ENCODE measurements at places on chromosomes 7 and 10.

DNA sequence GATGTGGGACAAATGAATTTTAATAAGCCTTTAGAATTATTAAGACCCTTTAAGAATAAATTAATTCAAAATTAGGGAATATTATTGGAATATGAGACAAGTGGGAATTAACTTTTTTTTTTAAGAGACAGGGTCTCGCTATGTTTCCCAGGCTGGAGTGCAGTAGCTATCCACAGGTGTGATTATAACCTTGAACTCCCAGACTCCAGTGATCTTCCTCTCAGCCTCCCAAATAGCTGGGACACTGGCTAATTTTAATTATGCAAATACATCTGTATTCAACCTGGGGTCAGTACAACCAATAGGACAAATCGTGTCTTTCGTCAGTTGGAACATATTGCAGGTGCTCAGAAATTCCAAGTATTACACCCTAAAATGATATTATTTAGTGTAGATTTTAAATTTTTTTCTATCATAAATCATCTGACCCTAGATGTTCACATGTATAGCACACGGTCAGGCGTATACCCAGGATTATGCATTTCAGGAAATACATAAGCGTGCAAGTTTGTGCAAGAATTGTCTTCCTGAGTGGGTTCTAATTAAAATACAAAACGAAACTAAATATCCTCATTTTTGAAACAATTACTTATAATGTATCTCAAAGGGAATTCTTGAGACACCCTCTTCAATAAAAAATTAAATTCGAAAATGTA, 1.2 kb downstream of the NT5C3A start:
- DNase-seq = no peak

GRCh38 chr10:102262744-102263370, 17.5 kb downstream of the GBF1 start:
- DNase-seq = no peak

- DNase-seq = no peak
These were observed 1.1 kb upstream of the TNPO3 start for GRCh38 chr7:129055861-129056464.

- peak; percentile 6 for DNase-seq
These were observed 174.9 kb upstream of the NRP1 start for GRCh38 chr10:33509231-33509831.

GRCh38 chr7:30505174-30505697, 607 bp upstream of the GGCT start:
- DNase-seq = no peak

DNA sequence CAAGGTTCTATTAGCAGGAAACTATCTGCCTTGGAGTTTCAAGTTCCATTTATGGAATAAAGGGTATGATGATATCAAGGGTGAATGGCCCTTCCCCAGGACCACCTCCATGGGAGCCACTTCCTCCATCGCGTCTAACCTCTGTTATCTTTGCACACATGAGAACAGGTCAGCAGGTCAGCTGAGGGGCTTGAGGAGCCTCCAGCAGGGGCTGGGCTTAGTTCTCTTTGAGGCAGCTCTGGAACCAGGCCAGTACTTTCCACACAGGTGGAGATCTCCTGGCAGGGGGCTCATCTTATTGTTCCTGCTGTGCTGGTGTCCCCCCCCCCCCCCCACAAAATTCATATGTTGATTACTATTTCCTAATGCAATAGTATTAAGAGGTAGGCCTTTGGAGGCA, 472.2 kb upstream of the ZMIZ1 start:
- DNase-seq = no peak

- DNase-seq = no peak
These were observed 29.8 kb downstream of the CDHR3 start for GRCh38 chr7:105992905-105993304.

- DNase-seq = no peak
These were observed 1.6 kb upstream of the GPRIN2 start for GRCh38 chr10:46558122-46558391.

DNA sequence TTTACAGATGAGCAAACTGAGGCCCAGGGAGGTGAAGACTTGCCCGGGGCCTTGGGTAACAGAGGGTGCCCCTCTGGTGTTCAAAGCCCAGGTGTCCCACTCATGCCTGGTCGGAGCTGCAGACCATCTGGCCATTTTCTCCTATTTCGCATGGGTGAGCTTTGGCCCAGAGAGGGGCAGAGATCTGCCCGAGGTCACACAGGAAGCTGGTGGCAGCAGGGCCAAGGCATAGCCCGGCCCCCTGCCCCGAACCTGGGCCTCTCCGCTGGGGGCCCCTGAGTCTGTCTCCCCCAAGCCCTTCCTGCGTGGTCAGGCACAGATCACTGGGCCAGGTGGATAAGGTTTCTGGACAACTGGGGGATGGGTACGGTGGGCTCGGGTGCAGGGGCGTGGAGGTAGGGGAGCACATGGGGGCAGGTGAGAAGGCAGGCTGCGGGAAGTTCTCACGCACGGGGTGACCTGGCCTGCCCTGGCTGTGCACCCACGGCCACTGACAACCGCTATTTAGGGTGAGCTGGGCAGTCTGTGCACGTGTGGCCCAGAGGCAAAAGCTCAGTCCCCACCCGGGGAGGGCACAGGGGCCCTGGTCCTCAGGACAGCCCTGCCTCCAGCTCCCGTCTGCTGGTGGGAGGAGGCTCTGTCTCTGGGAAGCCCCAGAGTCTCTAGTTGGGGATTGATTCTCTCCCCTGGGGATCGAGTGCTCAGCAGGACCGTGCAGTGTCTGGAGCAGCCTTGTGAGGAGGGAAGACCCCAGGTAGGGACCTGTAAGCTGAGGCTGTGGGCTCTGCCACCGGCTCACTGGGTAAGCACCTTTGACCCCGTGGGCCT, 68.6 kb downstream of the UNCX start:
- no peak for DNase-seq

DNA sequence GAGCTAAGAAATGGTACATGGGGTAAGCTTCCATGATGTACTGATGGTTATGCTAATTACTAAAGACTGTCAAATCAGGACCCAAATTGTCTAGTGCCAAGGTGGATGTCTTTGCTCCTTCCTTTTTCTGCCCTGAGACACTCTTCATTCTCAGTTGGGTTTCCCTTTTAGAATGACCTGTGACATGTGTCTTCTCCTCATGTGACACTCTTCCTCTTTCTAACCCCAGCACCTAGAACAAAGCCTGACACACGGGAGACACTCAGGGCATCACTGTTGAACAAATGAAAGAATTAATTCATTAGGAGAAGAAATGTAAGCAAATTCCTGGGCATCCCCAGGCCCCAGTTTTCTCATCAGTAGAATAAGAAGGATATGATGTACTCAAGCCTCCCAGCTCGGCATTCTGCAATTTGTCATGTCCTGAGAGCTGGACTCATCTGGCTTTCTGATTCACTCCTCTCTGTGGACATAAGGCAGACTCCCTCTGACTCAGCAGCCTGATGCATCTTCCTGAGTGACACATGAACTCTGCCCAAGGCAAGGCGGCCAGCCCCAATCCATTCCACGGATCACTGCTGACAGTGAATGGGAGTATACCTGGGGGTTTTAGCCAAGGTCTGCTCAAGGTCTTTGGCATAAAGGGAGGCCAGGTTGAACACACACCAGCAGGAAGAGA, 473.8 kb downstream of the KCNMA1 start:
- DNase-seq = peak; percentile 79

DNA sequence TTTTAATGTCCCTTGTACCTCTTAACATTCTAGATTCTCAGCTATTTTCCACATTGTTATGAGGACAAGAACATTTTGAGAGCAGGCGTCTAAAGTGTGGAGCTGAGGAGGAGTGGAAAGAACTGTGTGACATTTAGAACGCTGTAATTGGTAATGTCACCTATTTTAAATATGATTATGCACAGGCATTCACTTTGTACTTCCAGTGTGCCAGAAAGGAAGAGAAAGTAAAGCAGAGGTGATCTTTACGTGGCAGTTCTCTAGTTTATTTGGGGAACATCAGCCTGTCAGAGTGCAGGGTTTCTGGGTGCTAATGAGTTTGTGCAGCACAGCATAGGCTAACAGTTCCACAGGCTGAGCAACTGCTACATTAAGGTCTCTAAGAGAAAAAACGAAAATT, 498.4 kb upstream of the POM121L12 start:
- no peak for DNase-seq

- no peak for DNase-seq
These were observed 561 bp downstream of the SHTN1 start for GRCh38 chr10:117004227-117005025.

DNA sequence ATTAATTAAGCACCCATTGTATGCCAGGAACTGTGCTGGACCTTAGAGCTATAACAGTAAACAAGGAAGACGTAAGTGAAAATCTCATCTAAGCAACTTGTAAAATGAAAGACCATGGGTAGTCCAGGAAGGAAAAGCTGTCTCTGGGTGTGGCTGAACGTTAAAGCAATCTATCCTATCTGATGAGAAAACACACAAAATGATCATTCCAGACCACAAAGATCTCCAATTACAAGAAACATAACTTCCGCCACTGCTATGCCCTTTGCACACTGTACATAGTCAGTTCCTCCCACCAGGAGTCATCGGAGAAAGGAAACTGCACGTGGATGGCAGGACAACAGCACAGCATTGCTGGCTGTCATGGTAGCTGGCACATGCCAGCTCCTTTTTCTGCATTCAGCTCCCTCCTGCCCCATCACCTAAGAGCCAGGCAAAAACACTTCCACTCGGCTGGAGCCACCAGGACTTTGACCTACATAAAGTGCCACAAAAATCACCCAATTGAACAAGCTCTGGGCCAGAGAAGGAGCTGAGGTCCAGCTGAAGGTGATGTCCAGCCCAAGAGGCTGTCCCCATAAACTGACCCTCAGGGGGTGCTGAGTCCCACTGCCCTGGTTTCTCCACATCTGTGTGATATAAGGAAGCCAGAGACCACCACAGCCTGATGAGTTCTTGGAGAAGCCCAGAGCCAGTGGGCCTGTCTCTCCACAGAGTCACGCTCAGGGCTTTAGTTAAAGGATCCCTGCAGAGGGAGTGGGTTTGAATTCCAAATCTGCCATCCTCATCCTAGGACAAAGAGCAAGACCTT, 56.4 kb downstream of the STEAP1B start:
- no peak for DNase-seq

GRCh38 chr7:35450456-35451214, 196.7 kb upstream of the TBX20 start:
- DNase-seq = no peak

DNA sequence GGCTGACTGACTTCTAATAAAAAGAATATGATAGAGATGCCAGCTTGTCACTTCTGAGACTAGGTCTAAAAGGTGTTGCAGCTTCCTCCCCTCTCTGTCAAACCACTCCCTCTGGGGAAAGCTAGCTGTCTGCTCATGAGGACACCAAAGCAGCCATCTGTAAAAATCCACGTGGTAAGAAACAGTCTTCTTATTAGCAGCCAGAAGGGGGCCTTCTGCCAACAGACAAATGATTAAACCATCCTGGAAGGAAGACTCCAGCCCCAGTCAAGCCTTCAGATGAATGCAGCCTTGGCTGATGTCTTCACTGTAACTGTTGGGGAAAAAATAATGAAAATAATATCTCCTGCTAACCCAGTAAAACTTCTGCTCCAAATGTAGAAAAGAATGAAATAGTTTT, 41.9 kb upstream of the DAGLB start:
- no peak for DNase-seq

DNA sequence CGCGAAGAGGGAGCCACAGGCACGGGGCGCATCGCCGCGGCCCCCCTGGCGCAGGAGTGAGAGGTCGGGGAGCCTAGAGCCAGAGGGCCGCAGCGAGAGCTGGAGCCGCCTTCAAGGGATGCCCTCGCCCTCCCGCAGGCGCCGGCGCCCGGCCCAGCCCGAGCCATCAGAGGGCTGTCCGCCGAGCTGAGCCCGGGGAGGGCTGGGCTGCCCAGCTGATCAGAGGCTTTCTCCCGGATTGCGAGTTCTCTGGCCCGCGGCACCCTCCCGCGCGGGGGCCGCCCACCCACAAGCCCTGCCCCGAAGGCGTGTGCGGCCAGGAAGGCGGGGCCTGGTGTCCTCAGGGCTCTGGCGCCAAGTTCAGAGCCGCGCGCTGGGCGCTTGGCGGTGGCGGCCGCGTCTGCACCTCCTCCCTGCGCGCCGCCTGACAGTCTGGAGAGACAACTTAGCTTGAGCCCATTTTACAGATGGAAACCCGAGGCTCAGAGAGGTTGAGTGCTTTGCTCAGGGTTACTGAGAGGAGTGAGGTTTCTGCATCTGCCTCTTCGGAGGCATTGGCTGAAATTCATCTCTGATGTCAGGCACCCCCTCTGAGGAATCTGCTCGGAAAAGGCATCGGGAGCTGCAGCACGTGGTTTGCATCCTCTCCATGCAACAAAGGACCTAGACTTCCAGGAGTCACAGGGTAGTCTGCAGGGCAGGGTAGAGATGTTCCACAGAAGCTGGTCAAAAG, 3.8 kb upstream of the ANTXRL start:
- peak; percentile 33 for DNase-seq

DNA sequence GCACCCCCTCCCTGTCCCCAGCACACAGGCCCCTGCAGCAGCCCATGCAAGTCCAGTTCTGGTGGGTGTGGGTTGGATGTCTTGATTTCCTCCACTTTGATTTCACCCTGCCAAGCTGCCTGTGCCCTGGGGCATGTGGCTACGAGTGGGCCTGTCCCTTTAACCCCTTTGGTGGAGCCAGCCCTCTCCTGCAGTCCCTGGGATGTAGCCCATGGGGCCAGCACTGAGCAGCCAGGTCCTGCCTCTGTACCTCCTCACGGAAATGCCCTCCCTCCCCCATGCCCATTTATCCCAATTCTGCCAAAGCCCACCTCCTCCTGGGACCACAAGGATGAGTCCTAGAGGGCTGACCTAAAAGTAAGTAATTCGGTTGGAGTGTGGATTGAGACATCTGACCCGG, 11.9 kb downstream of the COL13A1 start:
- DNase-seq = no peak

GRCh38 chr10:88901206-88901983, 21.4 kb downstream of the STAMBPL1 start:
- no peak for DNase-seq
